Activated naive CD4-positive, alpha-beta T cell treated with anti-CD3 and anti-CD28 coated beads, Interleukin-2, amount 50 U/mL, for 16 hours (primary cell): ENCODE measurements at places on chromosomes 12 and 14.

GRCh38 chr12:49568442-49569162, 660 bp upstream of the MCRS1 start:
- no peak for DNase-seq

DNA sequence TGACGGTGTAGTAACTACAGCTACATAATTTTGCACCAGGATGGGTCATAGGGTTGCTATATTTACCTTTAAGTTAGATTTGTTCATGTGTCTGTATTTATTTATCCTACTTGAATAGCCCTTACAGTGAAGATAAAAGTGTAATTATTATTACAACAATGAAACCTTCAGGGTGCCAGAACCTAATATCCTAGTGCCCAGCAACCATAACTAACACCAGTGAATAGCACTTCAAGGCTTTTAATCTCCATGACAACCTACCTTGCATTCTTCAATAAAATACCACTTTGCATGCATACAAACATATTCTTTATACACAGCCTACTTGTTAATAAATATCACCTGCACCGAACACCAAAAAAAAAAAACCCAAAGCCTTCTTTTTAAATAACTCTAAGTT, 58.7 kb upstream of the G2E3 start:
- no peak for DNase-seq

DNA sequence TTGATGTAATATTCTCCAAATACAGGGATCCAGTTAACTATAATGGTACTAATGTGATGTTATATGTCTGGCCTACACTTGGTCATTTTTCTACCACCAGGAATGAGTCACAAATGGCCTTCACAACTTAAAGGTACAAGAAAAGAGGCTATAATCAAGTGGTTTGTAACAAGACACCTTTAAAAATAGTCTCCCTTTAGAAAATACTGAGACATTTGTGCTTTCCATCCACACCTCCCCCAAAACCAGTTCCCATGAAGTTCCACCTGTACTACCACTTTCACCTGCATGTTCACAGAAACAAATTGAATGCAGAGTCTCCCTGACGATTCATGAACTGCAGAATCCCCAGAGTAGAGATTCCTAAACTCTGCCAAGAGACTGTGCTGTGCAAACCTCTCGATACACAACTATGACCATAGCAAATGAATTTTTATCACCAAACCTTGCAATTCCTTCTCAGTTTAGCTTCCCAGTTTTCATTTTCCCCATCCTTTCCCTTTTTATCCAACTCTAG, 6.0 kb downstream of the BTG1 start:
- no peak for DNase-seq

DNA sequence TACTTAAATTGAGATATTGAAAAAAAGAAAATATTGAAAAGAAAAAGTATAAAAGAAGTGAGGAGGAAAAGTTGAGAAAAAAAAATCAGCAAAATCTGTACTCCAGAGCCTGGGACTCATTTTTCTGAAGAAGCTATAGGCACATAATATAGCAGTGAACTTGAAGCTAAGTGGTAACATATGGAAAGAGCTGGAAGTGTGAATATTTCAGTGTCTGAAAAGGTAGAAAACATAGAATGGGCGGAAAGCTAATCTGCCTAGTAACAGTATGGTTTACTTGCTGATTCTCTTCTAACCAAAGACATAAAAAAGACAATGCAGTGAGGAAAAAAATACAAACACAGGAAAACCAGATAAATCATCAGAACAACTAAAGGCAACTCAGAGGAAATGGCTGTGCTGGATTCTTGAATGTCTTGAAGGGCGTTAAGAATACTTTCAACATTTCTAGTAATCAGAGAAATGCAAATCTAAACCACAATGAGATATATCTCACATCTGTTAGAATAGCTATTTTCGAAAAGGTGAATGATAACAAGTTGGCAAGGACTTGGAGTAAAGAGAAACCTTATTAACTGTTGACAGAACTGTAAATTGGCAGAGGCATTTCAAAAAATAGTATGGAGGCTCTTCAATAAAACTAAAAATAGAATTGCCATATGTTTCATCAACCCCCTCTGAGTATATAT, 784.6 kb downstream of the LRFN5 start:
- no peak for DNase-seq

- no peak for DNase-seq
These were observed 796.5 kb downstream of the GALC start for GRCh38 chr14:87196436-87196835.

DNA sequence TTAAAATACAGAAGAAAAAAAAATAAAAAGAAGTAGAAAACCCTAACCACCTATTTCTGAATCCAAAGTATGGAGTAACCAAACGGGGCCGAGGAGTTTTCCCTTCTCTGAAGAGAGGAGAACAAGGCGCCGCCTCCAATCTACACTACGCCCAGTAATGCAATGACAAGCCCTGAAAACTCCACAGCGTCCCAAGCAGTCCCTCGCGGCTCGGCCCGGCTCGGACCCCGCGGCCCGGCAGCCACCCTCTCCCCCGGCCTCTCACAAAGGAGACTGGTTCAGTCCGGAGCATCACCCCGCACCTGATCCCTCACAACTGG, 371 bp downstream of the CHD8 start:
- no peak for DNase-seq

GRCh38 chr14:99252443-99252939, 19.5 kb downstream of the BCL11B start:
- DNase-seq: no peak

DNA sequence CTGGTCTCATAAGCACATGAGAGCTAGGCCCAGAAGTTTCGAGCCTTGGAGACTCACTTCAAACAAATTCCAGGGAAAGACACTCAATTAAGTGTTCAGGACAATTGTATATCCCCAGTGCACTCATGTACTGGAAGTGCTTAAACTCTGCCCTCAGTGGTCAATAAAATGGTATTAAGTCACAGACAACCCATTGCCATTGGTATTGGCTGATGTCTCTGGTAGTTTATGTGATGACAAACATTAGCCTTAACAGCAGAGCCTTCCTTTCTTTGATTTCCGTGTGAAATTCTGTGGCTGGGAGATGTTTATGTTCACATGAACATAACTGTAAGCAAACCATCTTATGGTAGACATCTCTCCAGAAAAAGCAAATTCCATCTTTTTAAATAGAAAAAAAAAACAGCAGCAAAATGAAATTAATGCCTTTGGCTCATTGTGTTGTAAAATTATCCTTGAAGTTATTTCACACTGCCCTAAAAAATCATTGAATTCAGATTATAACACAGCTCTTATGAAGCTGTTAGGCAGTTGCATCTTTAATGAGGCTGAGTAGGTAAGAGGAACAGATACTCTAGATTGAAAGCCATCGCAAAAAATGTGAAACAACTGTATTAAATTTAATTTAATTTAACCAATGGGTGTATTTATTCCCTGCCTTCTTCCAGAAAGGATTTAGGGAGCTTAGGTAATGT, 216.2 kb upstream of the PLEKHG7 start:
- no peak for DNase-seq

DNA sequence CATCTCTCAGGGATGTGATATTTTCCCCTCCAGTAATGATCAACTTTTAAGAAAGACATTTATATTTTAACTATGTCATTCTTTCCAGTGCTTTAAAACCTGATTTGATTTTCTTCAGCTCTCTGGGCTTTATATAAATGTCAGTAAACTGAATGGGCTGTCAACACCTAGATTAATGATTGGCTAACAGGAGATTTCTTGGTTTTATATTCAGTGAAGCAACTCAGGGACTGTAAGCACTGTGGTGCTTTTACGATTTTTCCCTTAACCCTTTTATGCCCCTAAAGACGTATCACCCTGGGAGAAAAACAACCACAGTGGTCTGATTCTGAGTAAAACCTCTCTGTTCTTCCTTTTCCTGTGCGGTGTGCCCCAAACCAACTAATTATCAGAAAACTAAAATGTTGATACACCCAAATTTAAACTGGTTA, 38.0 kb downstream of the PTGER2 start:
- DNase-seq: no peak
